ENCODE measurements at places on chromosomes 7 and 10.

DNA sequence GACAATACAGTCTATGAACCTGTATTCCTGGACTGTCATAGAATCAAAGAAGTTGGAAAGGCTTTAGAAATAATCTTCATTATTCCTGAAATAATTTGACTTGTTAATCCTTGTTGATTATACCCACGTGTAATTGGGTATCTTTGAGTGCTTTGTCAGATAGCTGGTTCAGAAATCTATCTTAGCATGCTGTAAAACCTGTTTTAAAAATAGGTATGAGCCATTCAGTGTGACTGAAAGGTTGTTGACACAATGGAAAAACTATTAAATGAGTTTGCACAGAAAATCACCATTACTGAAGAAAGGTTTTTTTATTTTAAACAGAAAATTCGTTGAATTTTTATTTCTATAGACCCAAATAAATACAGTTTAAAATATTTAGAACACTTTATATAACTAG lies 38.7 kb downstream of the PHTF2 start:
- no peak for DNase-seq

GRCh38 chr7:106312906-106313305 lies 28.1 kb upstream of the NAMPT start:
- DNase-seq = no peak

GRCh38 chr10:79176949-79177602 lies 108.3 kb downstream of the ZMIZ1 start:
- no peak for DNase-seq

DNA sequence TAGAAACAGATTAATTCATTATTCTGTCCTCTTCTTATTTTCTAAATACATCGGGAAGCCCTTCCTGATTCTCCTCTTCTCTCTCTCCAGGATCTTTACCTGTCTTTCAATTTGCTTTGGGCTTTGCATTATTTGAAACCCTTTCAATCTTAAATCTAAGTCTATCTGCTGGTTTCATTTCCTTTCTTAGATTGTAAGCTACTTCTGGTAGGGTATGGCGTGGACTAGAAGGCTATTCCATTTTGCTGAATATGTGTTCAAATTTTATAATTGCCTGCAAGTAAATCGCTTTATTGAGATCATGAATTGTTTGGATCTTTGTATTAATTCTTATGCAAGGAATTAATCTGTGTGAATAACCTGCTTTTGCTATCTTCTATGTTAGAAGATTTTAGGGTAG lies 11.1 kb downstream of the STAM start:
- no peak for DNase-seq

All from CD4-positive, alpha-beta T cell treated with Interleukin-15 for 1 hour (primary cell).